ENCODE measurements at places on chromosomes 5 and 9.

DNA sequence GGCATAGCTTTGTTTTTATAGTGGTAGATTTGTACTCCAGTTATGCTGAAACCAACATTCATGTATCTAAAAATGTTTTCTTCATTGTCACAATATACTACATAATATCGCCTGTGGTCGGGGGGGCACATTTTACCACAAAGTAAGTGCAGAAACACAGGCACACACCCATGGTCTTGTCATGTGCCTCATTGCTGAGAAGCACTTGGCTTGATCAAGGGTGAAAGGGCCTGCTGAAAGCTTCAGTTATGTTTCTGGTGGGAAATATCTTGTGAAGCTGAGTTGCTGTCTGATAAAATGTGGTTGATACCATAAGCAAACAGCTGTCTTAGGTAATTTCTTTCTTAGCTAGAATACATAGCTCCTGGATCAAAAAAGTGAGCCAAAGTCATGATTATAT is 393.1 kb downstream of the MAN2A1 start:
- no peak for DNase-seq

GRCh38 chr9:3823842-3824475 is 298.2 kb upstream of the RFX3 start:
- no peak for DNase-seq

DNA sequence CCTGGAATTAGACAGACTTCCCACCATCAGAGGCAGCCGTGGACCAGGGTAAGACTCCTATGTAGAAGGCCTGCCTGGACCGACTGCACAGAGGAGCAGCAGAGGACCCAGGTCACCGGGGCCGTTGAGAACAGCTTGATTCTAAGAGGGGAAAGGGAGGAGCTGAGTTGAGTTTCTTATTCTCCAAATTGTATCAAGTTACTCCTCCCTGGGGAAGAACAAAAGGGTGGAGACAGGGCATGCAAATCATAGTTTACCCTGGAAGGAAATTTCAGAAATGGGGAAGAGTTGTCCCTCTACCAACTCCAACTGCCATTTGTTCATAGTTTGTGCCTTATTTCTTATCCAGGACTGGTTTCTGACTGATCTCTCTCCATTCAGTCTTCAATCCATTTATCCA is 20.9 kb upstream of the SLC31A2 start:
- DNase-seq = no peak

DNA sequence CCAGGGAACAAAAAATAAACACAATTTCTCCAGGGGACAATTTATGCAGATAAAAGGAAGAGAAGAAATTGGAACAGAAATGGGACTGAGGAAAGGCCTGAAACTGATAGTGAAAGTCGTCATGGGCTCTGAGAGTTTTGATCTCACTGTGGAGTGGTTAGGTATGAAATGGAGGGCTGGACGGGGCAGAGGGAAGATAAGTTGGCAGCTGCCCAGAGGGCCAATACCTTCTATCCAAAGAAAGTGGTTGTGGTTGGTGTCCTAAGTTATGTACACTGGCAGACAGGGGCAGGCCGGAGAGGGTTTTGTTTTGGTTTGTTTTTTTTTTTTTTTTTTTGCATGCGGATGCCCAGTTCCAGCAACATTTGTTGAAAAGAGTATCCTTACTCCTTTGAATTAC is 46.1 kb downstream of the ZNF618 start:
- no peak for DNase-seq

- DNase-seq = peak; percentile 30
Observed at GRCh38 chr9:93236541-93237206, 52.7 kb downstream of the WNK2 start.

DNA sequence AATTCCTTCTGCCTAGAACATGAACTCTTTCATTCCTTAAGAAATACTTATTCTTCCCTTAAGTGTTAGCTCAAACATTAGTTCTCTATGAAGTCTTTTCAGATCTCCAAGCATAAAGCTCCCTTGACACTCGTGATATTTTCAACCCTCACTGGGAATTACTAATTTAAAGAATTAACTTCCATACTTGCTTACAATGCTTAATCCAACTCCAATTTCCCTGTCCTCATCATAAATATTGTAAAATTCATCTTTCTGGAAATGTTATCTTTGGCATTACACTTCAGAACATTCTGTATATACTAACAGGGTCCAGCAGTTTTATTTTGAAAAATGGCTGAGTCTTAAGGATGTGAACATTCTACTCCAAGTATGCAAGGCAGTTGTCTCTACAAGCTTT is 7.2 kb downstream of the STARD4 start:
- DNase-seq = no peak

DNA sequence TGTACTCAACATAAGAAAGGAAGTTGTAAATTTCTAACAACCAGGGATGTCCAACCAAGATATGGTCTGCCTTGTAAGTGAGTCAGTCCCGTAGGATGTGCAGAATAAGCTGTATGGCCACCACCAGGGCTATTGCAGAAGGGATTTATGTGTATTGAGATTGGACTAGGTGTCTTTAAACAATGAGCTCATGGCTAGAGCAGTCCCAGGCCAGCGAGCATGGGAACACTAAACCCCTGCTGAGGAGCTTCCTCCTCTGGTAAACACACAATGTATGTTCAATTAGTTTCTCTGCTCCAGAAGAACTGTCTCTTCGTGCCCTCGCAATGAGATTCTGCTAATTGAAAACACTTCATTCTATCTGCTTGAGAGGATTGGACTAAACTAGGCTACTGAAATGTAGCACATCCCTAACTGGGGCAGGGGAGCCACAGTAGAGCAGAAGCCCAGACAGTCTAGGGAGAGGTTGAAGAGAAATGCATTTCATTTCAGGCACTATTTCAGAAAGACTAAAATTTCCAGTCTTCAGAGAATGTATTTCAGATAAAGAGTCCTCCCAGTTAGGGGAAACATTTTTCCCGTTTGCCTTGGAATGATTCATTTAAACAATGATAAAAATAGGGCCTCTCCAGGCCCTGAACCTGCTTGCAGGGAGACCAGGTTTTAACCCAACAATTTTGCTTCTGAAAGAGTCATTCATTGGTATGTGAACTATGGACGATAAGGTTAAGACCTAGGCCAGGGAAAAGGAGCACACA is 154.7 kb downstream of the FAM114A2 start:
- DNase-seq = no peak

DNA sequence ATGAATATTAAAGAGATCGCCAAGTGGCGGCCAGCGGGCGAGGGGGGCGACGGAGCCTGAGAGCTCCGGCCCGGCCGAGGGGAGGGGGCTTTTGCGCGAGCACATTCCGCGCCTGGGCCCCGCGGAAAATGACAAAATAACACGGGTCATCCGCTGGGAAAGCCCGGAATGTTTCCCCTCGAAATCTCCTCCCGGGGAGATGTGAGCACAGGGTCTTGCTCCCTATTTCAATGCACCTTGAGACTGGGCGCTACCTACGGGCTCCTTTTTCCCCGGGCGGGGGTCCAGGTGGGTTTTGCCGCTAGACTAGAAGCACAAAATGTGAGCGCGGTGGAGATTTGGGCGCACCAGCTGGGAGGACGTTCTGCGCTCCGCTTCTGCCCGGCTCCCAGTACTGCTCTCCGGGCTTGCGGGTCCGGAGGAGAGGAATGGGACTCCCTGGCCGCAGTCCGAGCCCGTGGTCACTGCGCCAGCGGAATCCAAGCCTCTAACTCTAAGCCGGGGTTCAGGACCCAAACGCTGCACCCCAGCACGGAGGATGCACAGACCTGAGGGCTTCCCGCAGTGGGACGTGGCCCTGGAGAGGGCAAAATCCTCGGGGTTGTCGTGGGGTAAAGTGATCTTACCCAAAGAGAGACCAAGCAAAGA is 2.8 kb upstream of the PRDM12 start:
- DNase-seq = no peak

- DNase-seq = no peak
Observed at GRCh38 chr5:107669096-107670031, 1.4 kb downstream of the EFNA5 start.

DNA sequence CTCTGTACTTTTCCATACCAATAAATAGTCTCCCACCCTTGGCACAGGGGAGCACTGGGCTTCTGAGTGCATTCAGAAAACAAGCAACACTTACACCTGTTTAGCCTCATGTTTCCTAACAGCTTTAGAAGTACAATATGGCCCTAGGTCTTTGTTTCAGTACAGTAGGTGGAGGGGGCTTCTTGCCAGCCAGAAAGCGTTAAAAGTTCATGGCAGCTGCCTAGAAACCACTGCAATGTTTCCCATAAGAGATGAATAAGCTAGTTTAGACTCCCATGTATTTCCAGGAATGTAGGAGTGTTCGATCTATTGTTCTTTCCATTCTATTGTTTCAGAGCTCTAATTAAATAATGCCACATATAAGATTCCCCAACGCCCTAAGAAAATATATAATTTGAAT is 444.8 kb downstream of the ARHGEF28 start:
- no peak for DNase-seq

- DNase-seq = no peak
Observed at GRCh38 chr9:72382405-72382804, 17.4 kb upstream of the ZFAND5 start.

DNA sequence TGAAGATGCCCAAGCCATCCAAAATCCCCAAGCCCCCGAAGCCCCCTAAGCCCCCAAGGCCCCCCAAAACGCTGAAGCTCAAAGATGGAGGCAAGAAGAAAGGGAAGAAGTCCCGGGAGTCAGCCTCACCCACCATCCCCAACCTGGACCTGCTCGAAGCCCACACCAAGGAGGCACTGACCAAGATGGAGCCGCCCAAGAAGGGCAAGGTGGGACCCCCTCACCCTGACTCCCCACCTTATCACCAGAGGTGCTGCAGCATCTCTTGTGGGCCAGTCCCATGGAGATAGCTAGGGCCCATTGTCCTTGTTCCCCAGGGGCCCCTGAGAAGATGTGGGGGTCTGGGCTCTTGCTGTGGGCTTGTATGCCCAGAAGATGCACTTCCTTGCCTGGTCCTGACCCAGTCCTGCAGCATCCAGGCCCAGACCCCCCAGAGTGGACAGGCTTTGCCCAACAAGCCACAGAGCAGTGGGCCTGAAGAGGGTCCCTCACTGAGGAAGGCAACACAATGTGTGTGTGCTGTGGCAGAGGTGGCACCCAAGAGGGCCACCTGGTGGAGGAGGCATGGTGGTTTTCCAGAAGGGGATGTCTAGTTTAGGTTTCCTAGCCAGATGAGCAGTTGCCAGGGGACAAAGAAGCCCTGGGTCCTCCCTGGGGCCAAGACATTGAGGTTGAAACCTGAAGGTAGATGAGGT is 84.1 kb downstream of the PHF2 start:
- DNase-seq = no peak

GRCh38 chr5:172758077-172758833 is 12.7 kb downstream of the DUSP1 start:
- DNase-seq = no peak

DNA sequence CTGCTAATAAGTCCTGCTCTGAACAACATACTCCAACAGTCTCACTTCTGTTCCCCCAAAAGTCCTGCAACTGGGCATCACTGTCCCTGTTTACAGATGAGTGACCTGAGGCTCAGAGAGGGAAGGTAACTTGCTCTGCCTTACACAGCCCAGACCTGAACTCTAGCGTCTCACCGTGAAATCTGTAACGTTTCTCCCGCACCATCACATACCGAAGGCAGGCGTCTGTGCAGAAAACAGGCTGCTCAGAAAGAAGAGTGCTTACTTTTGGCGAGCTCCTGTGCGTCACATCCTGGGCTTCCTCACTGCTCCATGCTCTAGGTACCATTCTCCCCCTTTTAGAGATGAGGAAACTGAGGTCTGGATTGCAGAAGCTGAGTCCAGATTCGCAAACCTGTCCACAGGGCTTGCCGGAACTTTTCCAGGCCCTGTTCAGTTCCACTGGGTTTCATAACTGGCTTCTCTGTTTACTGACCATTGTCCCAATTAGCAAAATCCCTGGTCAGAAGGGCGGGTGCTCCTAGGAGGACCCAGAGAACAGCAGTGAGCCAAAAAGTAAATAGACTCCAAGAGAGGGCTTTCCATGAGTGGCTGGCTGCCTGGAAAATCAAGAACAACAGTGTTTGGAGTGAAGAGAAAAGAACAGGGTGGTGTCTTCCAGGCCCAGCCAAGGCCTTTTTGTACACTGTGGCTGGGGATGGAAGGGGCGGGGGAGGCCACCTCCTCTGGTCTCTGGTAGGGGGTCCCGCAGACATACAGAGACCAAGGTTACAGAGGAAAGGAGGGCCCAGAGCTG is 27.1 kb downstream of the GSN start:
- no peak for DNase-seq

GRCh38 chr5:149938791-149939358 is 5.7 kb downstream of the PDE6A start:
- no peak for DNase-seq

GRCh38 chr9:21788752-21789151 is 13.7 kb upstream of the MTAP start:
- no peak for DNase-seq

GRCh38 chr5:91361055-91361701 is 21.9 kb downstream of the ARRDC3 start:
- no peak for DNase-seq

- no peak for DNase-seq
Observed at GRCh38 chr9:116381350-116381749, 227.8 kb downstream of the PAPPA start.

GRCh38 chr5:74576941-74577456 is 63.5 kb downstream of the ENC1 start:
- DNase-seq = peak; percentile 39

DNA sequence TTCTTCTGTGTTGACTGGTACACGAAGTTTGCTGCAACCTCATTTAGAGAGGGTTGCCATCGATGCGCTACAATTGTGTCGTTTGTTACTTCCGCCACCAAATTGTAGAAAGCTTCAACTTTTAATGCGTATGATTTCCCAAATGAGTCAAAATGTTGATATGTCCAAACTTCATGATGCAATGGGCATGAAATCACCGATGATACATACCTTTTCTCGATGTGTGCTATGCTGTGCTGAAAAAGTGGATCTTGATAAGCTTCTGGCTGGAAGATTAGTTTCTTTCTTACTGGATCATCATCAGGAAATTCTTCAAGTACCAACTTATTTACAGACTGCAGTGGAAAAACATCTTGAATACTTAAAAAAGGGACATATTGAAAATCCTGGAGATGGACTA is 65.7 kb downstream of the TMEM38B start:
- no peak for DNase-seq

GRCh38 chr5:77241444-77241843 is 31.0 kb downstream of the PDE8B start:
- no peak for DNase-seq

- DNase-seq = no peak
Observed at GRCh38 chr9:125393426-125393825, 131.8 kb downstream of the GAPVD1 start.

- DNase-seq = no peak
Observed at GRCh38 chr5:151155775-151156506, 1.6 kb downstream of the ANXA6 start.

DNA sequence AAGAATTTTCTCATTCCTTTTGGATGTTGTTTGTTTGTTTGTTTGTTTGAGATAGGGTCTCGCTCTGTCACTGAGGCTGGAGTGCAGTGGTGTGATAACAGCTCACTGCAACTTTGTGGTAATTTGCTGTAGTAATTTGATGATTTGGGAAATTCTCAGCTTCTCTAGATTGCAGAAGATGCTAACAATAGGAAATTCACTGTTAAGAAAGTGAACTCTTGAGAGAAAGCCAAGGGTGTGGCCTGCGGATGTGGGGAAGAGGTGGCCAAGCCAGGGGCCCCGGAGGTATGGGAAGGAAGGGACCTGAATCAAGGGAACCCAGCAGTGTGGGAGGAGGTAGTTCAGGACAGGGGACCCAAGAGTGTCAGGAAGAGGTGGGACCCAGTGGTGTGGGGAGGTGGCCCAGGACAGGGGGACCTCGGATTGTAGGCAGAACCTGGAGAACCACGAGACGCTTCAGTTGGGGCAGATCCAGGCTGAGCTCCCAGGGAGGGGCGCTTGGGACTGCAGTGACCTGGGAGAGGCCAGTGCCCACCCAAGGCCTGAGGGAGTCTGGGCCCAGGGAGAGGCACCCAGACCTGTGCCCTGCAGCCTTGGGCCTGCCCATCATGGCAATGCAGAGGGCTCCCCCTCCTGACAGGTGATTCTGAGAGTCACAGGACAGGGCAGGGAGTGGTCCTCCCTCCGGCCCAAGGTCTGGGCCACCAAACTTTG is 5.6 kb upstream of the LCN2 start:
- DNase-seq = no peak

Measured in CD4-positive, alpha-beta T cell treated with Interleukin-21 for 1 hour (primary cell).